Fibroblast of villous mesenchyme (primary cell): ENCODE measurements at places on chromosomes 7 and 10. TPM values are rescaled to one million over a fixed set of nuclear protein-coding genes. Genes with fewer than 3 reads are reported as not detected.

The CALHM3 gene
- total RNA-seq, result under 0.01 TPM in 2 replicates

The PCGF6 gene
- total RNA-seq, result 10.4 and 17.1 TPM in 2 replicates

The UBE2H gene
- 48.6 and 69.1 TPM in 2 replicates for total RNA-seq

The CLRN3 gene
- not detected in 2 replicates for total RNA-seq

The PRSS1 gene
- not detected in 2 replicates for total RNA-seq

The NRG3 gene
- total RNA-seq, result not detected in 2 replicates

The CLCN1 gene
- total RNA-seq, result under 0.01 TPM in 2 replicates

The SGCE gene
- 43.5 and 92.8 TPM in 2 replicates for total RNA-seq

The SMKR1 gene
- not detected in 2 replicates for total RNA-seq

The EBLN1 gene
- total RNA-seq, result not detected in 2 replicates

The OR2A25 gene
- not detected in 2 replicates for total RNA-seq

The CHCHD1 gene
- 16.8 and 22.5 TPM in 2 replicates for total RNA-seq

The DNAJC30 gene
- 2.3 and 3.0 TPM in 2 replicates for total RNA-seq
